ENCODE measurements at places on chromosomes 12 and 14. TPM values are rescaled to one million over a fixed set of nuclear protein-coding genes. Genes with fewer than 3 reads are reported as not detected.

RAB21 gene
- total RNA-seq = 14.3 TPM

NGB gene
- total RNA-seq = 4.9 TPM

- no peak for DNase-seq
These were observed 39.1 kb downstream of the CORO1C start for GRCh38 chr12:108691998-108692808.

GRCh38 chr12:4153343-4153892 lies 120.1 kb upstream of the CCND2 start:
- DNase-seq = no peak

All from frontal cortex (tissue), 4 donors.